Caco-2 (cell line): ENCODE measurements at places on chromosomes 16 and 17. TPM values are rescaled to one million over a fixed set of nuclear protein-coding genes. Genes with fewer than 3 reads are reported as not detected.

ZP2 gene
- not detected in 2 replicates for total RNA-seq

SPG7 gene
- total RNA-seq, result 159 and 178 TPM in 2 replicates

SLC16A13 gene
- 7.1 and 8.7 TPM in 2 replicates for total RNA-seq

NFATC2IP gene
- total RNA-seq, result 50.6 and 58.2 TPM in 2 replicates

DNA sequence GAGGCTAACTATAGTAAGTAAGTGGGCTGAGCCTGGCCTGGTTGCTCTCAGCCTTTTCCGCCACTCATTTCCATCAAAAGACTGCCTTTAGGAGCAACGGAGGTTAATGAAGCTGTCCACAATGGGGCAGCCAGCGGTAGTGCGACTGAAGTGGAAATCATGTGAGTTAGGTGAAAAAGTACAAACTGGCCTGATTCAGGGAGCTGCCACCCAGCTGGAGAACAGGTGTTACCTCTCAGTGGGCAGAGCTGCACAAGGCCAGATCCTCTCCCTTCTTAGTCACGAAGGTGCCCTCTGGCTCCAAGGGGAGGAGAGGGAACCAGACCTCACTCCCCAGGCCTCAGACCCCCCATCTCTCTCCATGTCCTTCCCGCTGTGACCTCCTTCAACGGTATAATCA is 34.4 kb upstream of the CDRT4 start:
- DNase-seq, result no peak
